Cardiac fibroblast (primary cell): ENCODE measurements at places on chromosomes 2 and 18.

GRCh38 chr2:98454500-98455235 is 10.0 kb downstream of the INPP4A start:
- peak; percentile 22 for DNase-seq

- DNase-seq = peak; percentile 72
These were observed 470.2 kb downstream of the TXNL1 start for GRCh38 chr18:56168049-56168781.

- DNase-seq = no peak
These were observed 6.7 kb downstream of the ERMN start for GRCh38 chr2:157318884-157319283.

DNA sequence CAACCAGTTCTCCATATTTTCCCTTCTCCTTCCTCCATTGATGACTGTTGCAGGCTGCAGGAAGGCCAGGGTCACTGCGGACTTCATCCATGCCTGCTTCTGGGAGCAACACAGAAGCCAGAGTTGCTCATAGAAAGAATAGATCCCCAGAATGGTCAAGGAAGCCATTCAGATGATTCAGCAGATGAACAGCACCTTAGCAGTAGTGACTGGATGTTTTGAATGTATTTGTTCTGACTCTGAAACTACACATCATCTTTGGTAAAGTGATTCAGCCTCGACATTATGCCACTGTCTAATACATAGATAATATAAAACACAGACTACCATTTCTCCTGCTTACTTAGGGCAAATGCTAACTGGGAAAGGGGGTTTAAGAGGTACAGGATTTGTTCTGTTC is 411.6 kb downstream of the RND3 start:
- DNase-seq = peak; percentile 89

DNA sequence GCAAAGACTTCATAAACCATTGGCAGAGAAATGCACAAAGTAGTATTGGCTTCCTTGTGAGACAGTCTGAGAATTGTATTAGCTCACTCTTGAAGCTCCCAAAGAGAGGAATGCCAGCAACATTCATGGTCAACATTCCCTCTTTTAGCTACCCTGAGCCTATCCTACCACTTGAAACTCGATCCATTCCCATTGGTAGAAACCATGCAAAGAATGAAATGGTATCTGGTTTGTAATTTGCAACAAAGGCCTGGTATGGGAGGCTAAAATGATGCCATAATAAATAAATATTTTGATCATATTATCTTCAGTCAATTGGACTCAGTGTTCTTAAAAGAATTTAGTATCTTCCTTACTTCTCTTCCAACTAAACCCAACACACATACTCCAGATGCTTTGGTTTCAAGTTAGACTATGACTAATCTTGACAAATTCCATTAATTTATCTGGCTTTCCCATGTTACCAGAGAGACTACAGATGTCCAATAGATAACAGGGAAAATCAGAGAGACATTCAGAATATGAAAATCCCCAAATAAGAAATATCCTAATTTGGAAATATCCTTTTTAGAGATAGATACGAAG is 102.9 kb downstream of the DHRS9 start:
- no peak for DNase-seq

DNA sequence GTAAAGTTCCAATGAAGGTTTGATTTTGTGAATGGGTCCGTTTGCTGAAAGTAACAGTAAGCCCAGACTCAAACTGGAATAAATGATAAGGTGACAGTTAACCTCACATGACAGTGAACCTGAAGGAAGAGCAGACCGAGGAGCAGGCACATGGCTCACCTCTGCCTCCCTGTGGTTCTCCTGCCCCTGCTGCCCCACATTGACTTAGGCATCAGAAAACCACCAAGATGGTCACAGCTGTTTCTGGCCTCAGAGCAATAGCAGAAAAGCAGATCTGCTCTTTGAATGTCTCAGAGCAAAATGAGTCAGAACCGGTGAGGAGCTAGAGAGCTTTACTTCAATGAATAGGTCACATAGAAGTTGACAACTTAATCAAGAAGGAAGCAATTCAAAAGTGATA is 487.6 kb downstream of the METTL4 start:
- DNase-seq = no peak

DNA sequence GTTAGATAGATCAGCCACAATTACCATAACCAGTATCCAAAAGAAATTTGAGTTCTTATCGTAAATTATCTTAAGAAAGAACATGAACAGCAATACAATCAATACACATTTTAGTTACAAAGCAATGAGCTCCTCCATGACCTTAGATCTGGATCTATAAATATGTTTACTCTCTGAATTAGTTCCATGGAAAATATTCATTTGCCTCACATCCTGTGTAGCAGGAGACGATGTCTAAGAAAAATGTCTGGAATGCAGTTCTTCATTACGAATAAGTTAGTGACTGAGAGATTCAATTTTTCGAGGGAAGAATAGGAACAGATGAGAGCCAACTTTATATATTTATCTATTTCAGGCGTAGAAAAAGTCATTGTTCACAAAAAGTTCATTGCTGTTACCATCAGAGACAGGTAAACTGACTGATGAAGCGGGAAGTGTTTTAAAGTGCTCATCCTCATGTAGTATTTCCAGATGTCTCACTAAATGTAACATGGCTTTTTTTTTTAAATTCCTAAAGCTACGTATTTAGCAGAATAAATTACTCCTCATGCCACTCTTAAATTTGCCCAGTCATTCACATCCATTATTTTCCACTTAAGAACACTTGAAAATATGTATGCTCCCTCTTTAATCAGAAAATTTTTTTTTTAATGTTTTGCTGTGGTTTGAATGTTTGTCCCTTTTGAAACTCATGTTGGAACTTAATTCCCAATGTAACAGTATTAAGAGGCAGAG is 106.5 kb upstream of the SCN1A start:
- DNase-seq = peak; percentile 81

DNA sequence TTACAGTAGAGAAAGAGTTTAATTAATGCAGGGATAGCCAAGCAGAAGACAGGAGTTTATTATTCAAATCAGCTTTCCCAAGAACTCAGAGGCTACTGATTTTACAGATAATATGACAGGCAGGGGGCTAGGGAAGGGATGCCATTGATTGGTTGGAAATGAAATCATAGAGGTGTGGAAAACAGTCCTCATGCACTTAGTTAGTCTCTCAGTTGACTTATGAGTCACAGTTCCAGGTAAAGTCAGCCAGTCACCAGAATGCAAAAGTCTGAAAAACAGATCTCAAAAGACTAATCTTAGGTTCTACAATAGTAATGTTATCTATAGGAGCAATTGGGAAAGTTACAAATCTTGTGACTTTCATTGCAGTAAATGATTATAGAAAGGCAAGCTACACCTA is 676.4 kb upstream of the CHAC2 start:
- DNase-seq = no peak

DNA sequence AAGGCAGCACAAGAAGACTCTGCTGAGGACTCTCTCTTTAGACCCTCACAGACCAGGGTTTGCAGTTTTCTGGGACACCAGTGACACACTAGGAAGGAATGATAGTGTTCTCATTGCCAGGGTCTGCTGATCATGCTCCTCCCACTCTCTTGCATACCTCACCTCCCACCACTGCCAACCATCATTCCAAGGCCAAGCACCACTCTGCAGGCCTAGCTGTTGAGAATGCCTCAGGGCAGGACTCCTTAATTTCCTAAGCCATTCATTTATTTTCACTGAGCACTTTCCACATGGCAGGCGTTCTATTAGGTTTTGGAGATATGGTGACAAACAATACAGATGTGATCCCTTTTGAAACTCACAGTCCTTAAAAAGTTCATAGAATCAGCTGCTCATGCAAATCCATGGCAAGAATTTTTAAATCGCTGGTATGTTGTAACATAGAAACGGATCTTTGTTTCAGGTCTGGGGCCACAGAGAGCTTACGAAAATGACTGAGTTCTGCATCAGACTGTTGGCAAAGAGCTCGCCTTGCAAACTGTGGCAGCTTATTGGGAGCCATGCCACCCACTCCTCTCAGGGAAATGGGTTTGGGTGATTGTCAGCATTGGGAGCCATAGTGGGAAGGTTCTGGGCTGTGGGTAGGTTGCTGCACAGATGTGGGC is 78.5 kb downstream of the XDH start:
- peak; percentile 69 for DNase-seq

GRCh38 chr2:54997826-54998225 is 52.4 kb downstream of the RTN4 start:
- DNase-seq = no peak

GRCh38 chr2:119523952-119524694 is at the start of gene SCTR:
Gene SCTR, minus strand, starts transcription at chr2:119524483. Its CDS starts 257 bp downstream, at chr2:119524226.
- no peak for DNase-seq

GRCh38 chr2:190607014-190607597 is 41.8 kb upstream of the NAB1 start:
- peak; percentile 92 for DNase-seq

GRCh38 chr2:122528061-122528460 is 772.6 kb downstream of the TSN start:
- peak; percentile 78 for DNase-seq

- DNase-seq = peak; percentile 1
These were observed 38.4 kb upstream of the NXPH2 start for GRCh38 chr2:138818556-138818955.

- no peak for DNase-seq
These were observed 54.6 kb downstream of the TTC39C start for GRCh38 chr18:24068945-24069693.

GRCh38 chr2:152791979-152792378 is 73.6 kb downstream of the ARL6IP6 start:
- no peak for DNase-seq

GRCh38 chr2:196594158-196594557 is 45.4 kb upstream of the CCDC150 start:
- no peak for DNase-seq
